ENCODE measurements at places on chromosomes 7 and 10.

DNA sequence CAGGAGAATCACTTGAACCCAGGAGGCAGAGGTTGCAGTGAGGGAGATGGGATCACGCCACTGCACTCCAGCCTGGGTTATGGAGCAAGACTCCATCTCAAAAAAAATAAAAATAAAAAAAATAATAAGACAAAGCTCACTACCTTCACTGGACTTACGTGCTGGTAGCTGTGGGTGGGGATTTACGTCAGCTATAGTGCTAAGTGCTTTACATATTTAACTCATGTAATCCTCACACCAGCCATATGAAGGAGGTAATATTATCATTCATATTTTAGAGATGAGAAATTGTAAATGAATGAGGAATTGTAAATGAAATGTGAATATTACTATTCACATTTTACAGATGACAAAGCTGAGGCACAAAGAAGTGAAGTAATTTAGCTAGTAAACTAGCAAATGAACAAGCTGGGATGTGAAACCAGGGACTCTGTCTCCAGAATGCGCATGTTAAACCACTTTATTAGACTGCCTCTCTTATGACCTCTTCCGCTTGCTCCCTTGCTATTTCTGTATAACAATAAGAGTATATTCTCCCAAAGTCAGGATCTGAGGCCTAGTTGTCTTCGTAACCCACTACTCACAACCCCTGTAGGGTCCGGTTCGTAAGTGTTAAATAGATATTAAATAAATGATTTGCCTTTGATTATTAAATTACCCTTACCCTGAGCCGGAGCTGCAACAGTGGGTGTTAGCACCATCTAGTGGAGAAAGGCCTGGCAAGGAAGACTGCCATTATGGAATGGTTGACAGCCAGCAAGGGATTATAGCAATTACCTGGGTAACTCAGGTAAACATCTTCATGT lies 70.2 kb downstream of the HTR7 start:
- DNase-seq, result no peak

DNA sequence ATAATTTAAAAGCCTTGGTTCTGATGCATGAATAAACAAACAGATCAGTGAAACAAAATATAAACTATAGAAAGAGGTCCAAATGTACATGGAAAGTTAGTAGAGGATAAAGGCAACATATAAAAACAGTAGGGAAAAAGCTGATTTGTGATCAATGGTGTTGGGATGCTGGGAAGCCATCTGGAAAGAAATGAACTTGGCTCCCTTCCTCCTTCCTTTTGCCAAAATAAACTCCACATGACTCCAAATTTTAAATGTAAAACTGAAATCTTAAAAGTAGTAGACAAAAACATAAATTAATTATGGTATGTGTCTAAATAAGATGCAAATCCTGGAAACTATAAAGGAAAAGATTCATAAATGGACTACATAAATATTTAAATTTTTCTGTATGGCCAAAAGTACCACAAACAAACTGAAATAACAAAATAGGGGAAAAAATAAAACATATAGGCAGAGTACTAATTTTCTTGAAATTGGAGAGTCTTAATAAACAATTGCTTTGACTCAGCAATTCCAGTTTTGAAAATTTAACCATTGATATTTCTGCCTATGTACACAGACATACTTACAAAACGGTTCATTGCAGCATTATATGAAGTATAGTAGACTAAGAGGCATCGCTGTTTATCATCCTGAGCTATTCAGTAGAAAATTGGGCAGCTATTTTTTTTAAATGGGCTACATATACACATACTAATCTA lies 77.0 kb upstream of the TRIM24 start:
- no peak for DNase-seq

GRCh38 chr7:90262438-90262837 lies 17.5 kb downstream of the CFAP69 start:
- DNase-seq, result no peak

DNA sequence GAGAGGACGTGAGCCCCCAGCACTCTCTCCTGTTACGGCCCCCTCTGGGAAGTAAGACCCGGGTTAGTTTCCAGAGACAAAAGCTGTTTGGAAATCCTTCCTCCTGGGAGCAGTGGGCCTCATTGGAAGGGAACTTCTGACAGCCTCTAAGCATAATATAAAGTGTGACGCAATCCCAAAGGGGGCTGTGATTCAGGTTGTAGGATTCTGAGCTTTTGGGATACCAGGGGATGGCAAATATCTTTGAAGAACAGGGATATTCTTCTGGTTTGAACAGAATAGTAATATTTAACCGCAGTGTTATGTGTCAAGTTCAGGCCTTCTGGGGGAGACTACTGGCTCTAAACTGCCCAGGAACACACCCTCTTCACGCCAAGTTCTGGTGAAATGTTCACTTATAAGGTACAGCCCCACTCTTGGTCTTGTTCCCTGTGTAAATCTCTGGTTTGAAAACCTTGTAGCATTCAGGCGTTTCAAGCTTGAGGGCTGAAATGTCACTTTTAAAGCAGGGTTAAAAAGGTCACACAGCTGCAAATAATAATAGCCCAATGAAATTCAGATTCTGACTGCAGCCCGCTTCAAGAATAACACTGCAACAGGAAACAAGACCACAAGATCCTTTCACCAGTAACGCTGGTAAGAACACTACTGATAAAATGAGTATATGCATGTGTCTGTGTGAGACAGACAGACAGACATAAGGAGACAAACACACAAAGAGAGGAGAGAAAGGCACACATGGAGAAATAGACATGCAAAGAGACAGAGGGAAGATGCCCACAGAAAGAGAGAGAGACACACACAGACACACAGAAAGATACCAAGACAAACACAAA lies 69.0 kb downstream of the CREB5 start:
- peak; percentile 72 for DNase-seq

- no peak for DNase-seq
These were observed 106.6 kb upstream of the TNS3 start for GRCh38 chr7:47688311-47689100.
